ELR (cell line): ENCODE measurements at places on chromosomes 3 and 15.

DNA sequence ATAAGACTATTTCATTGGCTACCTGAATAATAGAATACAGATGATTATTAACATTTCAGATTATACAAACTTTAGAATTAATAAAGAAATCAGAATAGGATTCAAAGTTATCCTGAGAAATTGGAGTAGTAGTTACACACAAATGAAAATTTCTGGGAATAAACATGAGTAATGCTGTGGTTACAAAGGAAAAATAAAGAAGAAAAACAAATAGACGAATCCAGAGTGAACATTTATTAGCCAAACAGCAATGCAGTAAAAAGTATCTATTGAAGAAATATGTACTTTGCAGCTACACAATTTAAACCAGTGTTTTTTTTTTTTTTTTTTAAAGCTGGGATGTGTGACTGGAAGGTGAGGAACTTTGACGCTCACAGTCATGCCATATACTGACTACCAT, 1159.2 kb downstream of the TUSC7 start:
- no peak for DNase-seq

DNA sequence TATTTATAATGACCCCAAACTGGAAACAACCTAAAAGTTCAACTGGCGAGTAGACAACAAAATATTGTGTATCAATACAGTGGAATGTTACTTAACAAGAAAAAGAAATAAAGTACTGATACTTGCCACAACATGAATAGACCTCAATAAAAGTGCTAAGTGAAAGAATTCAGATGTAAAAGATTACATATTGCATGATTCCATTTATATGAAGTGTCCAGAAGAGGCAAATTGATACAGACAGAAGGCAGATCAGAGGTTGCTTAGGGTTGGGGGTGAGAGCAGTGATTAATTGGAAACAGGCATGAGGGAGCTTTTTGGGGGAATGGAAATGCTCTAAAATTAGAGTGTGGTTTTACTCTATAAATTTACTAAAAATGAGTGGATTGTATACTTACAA, 183.3 kb downstream of the SATB1 start:
- no peak for DNase-seq

DNA sequence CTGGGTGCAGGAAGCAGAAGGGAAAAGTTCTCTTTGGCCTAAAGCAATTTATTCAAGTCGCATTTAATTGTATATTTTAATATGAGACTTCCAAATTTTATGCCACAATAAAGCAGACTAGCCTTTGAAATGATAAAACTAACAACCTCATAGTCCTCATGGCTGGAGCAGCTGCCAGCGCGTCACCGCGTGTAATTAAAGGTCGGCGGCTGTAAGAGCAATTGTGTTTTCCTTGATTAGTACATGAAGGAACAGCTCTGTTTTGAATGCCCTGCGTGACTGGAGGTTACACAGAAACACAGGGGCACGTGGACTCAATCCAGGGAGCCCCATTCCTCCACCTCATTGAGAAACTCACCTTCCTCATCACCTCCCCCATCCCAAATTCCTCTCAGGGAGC, 10.1 kb upstream of the LRRC15 start:
- DNase-seq = no peak

DNA sequence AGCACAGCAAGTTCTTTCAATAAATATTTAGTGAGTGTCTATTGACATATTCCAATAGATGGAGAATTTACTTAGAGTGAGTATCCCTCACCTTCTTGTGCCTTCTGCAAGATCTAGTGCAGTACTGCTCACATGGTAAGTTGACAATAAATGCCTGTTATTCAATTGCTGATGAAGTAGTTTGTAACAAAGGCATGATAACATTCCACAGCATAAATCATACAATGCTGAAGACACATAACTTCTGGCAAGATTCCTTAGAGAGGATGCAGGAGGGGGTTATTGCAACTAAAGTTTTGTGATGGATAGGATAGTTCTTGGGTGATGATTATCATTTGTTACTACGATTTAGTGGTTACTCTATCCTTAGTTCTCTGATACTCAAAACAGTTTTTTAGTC, 112.2 kb upstream of the RBMS3 start:
- no peak for DNase-seq

DNA sequence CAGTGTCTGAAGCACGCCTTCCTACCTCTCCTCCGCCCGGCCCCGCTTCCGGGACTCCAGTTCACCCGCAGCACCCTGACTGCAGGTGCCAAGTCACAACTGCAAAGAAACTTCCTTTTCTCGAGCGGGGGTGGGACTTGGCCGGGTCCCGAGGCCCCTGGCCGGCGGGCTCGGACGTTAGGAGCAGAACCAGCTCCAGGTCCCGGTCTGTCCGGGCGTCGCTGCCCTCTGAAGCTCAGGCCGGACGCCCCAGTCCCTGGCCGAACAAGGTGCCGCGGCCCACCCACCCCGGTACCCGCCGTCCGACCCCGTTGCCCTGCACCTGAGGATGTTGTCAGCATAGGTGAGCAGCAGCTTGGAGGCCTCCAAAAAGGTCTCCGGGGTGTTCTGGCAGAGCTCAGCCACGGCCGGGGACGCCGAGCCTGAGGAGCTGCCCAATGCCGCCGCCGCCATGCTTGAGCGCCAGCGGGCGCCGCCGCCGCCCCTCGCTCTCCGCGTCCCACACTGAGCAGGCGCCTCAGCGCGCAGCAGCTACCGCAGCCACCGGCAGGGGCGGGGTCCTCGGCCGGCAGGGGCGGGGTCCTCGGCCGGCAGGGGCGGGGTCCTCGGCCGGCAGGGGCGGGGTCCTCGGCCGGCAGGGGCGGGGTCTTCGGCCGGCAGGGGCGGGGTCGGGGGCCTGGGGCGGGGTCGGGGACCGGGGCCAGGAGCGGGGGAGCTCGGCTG, at the start of gene NGLY1:
TSS of gene NGLY1 (minus strand) at position 506 of the 723 bp plus-strand sequence. CDS start at position 453, 53 bp downstream.
- peak; percentile 83 for DNase-seq

GRCh38 chr15:38535491-38536200, 29.0 kb downstream of the RASGRP1 start:
- peak; percentile 34 for DNase-seq

DNA sequence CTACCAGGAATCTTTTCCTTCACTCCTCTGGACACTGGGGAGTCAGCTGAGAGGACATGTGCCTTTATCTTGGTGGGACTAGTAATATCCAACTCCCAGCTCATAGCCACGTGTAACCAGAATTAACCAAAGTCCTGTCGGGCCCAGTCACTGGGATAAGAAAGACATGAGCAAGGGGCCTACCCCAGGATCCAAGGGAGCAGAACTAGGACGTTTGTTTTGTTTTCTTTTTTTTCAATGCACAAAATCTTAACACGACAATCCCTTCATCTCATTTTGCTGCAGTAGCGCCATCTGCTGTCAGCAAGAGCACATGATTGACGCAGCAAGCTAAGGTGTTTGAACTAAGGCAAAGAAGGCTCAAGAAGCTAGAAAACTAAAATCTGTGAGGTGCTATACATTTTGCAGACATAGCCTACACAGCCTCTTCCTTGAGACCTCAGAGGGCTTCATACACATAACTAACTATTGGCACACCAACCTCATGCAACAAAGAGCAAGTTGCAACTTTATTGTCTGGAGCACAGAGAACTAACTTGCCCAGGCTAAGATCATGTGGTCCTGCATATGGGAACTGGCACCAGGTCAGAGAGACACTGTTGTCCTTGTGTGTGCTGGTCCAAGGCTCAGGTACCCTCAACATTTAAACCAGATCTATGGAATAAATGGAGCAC, 43.6 kb downstream of the RLBP1 start:
- DNase-seq = peak; percentile 77

DNA sequence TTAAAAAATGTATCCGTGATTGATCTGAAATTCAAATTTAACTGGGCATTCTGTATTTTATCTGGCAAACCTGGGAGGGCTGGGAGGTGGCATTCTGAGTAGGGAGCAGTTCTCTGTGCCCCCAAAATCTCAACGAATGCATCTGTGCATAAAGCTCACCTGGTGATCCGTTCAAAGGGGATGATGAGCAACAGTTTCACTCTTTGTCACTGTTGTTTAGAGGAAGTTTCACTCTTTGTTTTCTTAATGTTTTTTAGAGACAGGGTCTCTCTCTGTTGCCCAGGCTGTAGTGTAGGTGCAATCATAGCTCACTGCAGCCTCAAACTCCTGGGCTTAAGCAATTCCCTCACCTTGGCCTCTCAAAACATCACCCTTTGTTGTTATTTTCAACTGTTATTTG, 186.7 kb downstream of the SSR3 start:
- DNase-seq = no peak

DNA sequence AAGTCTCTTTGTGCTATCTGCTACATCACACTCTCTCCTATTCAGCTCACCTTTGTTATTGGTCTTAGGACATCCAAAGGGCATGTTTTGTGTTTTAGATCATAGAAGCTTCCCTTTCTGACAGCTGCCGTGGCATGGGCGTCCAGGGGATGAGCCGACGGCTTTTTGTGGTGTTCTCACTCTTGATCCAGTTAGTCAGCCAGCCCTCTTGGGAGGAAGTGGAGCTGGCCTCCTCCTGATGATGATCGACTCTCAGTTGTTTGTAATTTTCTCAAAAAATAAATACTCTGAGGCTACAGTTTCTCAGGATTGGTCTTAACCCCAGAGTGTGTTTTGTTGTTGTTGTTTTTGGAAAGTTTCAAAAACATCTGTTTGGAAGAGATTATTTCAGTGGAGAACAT, 34.4 kb downstream of the BOC start:
- peak; percentile 34 for DNase-seq

DNA sequence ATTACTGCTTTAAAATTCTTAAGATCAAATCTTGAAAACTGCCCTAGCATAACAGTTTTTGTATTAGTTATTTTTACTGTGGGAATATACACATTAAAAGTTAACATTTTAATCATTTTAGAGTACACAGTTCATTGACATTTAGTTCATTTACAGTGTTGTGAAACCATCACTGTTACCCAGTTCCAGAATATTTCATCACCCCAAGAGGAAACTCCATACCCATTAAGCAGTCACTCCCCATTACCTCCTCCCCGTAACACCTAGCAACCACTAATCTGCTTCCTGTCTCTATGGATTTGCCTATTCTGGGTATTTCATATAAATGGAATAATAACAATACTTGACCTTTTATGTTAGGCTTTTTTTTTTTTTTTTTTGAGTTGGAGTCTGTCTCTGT, 164.1 kb upstream of the LRRFIP2 start:
- DNase-seq = no peak

DNA sequence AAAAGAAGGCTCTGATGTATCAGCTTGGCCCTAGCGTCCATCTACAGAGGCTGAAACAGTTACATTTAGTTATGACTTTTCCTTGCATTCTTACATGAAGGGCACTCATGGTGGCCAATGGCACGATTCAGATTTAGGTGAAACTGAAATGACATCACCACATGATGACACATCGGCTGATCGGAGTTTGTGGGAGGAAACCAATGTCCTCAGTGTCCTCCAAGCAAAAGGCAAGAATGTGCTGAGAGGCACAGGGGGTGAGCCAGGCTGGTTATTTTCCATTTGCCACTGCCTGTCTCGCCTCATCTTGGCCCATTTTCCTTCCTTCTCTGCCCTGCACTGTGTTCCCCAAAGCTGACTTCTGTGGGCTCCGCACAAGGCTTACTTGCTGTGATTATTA, 34.4 kb downstream of the TARS3 start:
- peak; percentile 71 for DNase-seq

GRCh38 chr3:13370609-13371008, 49.5 kb downstream of the NUP210 start:
- DNase-seq = no peak

DNA sequence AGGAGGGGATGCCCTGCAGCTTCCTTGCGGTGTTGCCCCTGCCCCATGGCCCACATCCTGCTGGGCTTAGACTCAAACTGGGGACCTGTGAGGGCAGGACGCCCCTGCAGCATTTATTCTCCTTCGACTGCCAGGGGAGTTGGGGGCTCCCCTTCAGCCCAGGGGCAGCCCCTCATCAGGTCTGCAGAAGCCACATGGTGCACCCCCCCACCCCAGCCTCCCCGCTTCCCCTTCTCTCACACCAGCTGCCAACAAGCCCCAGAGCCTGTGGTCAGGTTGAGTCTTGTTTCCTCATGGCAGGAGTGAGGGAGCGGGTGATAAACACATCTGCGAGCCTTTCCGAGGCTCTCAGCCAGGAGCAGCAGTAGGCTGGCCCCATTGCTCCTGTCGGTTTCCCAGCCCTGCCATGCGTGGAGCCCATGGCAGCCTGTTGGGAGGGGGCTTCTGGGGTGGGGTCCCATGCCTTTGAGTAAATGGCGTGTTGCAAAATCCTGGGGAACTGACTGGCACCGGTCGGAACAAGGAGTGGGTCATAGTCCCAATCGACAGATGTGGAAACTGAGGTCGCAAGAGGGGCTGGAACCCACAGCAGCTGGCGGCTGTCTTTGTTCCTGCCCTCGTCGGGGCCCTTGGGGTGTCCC, 27.8 kb downstream of the WNT7A start:
- no peak for DNase-seq

- peak; percentile 59 for DNase-seq
Observed at GRCh38 chr3:20668411-20668810, 482.4 kb upstream of the SGO1 start.

- DNase-seq = peak; percentile 77
Observed at GRCh38 chr3:194323785-194324735, 27.1 kb downstream of the CPN2 start.

- DNase-seq = no peak
Observed at GRCh38 chr3:134798681-134799311, 3.7 kb downstream of the EPHB1 start.

DNA sequence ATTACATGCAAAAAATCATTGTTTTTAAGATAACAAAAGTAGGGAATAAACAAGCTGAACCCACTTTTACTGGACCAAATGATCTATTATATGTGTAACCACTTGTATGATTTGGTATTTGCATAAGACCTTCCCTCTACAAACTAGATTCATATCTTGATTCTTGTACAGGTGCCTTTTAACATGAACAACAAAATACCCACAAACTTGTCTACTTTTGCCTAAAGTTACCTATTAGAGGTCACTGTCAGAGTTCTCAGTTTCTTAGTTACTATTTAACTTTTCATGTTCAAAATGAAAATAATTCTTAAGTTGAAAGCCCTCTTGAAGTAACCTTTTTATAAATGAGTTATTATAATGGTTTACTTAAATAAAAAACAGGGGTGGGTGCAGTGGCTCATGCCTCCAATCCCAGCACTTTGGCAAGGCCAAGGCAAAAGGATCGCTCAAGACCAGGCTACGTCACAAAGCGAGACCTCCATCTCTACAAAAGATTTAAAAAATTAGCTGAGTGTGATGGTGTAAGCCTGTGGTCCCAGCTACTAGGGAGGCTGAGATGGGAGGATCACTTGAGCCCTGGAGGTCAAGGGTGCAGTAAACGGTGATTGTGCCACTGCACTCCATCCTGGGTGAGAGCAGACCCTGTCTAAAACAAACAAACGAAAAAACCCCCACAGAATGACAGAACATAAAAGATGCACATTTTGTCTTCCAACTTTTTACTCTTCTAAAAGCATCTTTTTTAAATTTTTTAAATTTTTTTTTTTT, 16.0 kb downstream of the ACTR8 start:
- no peak for DNase-seq

DNA sequence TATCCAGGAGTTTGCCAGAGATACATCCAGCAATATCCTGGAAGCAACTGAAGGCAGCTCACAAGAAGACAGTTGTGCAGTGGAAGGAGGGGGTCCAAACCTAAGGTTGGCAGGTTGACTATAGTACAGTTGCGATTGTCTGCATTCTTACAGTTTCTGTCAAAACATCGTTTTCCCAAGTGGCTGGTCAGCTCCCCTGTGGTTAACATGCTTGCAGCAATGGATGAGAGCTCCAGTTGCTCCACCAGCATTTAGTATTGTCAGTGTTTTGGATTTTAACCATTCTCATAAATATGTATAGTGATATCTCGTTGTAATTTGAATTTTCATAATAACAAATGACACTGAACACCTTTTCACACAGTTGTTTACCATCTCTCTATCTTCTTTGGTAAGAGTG, 31.5 kb downstream of the KLF13 start:
- DNase-seq = no peak
